Left renal cortex interstitium (tissue), 4 donors: ENCODE measurements at places on chromosomes 1 and 21. TPM values are rescaled to one million over a fixed set of nuclear protein-coding genes. Genes with fewer than 3 reads are reported as not detected.

DNA sequence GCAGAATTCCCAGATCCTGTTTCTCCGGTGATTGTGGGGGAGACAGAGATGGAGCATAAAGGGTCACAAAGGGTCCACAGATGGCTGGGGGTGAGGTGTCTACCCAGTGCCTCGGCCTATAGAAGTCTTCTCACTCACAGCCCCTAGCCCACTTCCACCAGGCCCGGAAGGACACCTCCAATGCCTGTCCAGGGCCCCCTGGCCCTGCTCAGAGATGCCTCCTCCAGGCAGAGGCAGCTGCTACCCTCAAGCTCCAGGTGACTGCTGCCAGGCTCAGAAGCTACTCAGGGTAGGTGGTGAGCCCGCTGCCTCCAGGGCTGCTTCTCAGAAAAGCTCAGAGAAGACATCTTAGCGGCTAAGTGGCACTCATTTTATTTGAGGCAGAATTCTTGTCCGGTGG, 22.0 kb upstream of the ZC3H12A start:
- DNase-seq = no peak

- no peak for DNase-seq
These were observed 7.4 kb upstream of the HAO2 start for GRCh38 chr1:119361205-119361604.

DNA sequence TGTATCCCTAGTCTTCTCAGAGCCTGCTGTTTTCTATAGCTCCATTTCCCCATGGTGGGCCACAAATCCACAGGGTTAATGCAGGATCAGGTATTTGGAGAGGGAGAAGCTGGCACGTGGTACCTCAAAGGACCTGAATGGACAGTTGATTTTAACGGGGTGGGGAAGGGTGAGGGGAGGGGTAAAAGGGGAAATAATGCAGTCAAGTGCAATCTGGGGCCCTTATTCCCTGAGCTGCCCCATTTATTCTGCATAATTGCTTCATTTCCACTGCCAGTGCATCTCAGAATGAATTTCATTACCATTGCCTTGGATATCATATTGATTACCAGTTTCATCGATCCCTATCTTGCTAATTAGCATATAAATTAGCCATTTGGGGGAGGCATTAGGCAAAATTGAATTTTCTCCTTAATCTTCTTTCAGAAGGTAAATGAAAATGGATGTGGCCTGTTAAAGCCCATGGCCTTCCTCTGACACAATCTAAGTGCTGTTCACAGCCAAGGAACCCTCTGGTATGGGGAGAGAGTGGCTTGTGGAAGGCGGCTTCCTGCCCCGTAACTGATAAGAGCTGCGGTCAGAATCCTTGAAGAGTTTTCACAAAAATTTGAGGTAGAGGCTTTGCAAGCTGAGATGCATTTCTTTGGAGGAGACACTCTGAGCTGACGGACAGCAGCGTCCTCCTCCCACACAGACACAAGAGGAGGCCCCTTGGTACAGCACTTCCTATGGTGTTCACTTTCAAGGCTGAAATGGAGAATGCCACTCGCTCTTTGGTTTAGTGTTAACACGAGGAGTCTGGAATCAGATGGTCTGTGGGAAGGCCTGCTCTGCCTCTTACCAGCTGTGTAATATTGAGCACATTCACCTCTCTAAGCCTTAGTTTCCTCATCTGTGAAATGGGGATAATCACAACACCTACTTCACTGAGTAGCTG, 34.4 kb downstream of the PHC2 start:
- DNase-seq = no peak

- DNase-seq = no peak
These were observed 18.1 kb downstream of the GPR52 start for GRCh38 chr1:174465855-174466254.

DNA sequence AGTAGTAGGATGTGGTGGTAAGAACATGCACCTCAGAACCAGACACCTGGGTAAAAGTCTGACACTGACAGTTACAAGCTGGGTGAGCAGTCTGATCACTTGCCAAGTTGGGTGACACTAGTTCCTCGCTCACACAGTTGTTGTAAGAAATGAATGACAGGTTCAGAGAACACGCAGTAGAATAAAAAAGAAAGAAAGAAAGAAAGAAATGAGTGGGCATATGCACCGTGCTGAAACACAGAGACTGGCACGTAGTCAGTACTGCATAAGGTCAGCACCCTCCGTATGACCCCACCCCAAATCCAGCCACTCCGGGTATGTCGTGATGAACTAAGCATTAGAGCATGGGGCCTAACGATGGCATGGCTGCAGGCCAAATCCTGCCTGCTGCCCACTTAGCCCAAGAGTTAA, 90.6 kb downstream of the GLUL start:
- no peak for DNase-seq

DYNLT5 gene
- polyA plus RNA-seq = 2.1 TPM

SWT1 gene
- polyA plus RNA-seq = 10.3 TPM

DNA sequence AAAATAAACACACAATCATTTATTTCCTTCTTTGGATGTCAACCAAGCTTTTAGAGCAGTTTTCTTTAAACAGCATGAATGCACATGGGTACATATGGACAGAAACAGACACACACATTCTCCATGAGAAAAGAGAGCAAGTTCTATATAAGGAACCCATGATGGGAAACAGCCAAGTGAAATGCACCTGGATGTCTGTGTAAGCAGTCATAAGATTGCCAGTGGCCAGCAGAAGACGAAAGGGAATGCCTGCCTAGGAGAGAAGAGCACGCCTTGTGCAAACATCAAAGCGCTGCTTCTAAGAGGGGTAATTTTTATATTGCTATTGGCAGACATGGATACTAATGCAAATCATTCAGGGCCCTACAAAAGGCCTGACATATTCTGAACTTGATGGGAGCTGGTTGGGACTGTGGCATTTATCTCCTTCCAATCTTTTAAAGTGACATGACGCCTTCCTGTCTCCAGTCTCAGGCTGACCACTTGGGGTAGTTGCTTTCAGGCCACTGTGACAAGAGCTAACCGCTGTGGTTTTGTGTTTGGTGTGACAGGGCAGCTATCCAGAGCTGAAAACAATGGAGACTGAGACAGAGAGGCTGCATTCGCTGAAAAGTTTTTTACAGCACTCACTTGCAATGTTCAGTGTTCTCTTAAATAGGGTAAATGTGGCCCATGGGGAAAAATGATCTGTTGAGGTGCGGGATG, 75.0 kb upstream of the DPT start:
- DNase-seq = no peak

DNA sequence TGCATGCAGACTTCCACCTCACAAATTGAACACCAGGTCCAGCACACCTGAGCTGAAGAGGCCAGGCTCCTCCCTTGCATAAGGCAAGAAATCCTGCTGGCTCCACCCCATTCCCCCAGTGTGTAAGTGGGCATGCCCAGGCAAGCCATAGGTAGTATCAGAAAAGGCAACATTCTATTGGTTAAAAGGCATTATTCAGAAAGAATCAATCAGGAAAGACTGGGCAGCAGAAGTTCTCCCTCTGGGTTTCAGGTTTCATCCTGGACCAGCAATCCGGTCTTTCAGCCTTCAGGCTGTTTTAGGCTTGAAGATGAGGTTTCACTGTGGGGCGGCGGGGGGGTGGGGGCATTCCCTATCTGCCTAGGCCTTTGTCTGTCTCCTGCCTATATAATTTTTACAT, 42.0 kb upstream of the LHX8 start:
- no peak for DNase-seq

B3GALT2 gene
- polyA plus RNA-seq = 11.9 TPM

GRCh38 chr1:5485968-5486696, 506.1 kb downstream of the NPHP4 start:
- DNase-seq = no peak

GRCh38 chr1:48196237-48196636, 26.3 kb upstream of the SLC5A9 start:
- DNase-seq = no peak

DNA sequence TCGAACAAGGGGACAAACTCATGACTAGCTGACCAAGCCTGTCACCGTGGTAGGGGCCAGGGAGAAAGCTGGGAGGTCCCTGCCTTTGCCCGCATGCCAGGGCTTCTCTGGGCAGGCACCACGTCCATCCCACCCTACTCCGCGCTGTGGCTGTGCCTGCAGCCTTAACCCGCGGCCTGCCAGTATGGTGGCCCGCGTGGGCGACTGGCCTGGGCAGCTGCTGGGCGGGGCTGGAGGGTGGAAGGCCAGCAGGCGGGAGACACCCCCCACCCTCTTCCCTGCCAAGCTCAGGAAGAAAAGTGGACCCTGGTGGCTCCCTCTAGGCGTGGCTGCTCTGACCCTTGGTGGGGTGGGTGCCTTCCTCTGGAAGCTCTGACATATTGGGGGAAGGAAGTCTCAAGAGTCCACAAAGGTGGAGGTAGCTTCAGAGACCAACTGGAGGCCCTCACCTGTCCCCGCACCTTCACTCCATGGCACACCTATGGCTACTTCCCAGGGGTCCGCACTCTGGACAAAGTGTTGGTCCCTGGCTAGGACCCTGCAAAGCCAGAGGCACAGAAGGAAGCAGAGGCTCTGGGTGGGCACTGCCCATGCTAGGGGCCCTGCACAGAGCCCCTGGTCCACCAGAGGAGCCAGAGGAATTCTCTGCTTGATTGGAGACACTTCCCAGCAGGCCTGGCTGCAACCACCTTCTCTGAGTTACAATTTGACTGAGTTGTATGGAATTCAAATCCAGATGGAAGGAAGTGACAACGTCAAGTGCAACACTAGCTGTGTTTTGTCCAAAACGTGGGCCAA, 3.3 kb upstream of the SKI start:
- no peak for DNase-seq

S100A9 gene
- 20.6 TPM for polyA plus RNA-seq
